ENCODE measurements at places on chromosomes 16 and 17.

DNA sequence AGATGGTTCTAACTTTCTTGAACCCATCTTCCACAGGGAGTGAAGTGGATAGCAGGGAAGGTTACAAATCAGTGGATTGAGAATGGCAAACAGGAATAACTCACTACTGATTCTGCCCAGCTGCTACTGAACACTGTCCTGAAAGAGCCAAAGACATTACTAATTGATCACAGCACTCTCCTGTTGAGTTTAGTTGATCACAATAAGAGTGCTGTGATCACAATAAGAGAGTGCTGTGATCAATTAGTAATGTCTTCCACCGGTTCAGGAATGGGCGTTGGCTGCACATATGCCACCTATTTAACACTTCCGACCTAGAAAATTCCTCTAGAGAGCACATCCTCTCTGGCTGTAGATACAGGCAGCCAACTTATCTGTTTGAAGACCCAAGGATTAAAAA, 11.4 kb downstream of the CFAP97D1 start:
- peak; percentile 55 for DNase-seq

- no peak for DNase-seq
Measured at GRCh38 chr16:576823-577201, 7.0 kb downstream of the PIGQ start.

DNA sequence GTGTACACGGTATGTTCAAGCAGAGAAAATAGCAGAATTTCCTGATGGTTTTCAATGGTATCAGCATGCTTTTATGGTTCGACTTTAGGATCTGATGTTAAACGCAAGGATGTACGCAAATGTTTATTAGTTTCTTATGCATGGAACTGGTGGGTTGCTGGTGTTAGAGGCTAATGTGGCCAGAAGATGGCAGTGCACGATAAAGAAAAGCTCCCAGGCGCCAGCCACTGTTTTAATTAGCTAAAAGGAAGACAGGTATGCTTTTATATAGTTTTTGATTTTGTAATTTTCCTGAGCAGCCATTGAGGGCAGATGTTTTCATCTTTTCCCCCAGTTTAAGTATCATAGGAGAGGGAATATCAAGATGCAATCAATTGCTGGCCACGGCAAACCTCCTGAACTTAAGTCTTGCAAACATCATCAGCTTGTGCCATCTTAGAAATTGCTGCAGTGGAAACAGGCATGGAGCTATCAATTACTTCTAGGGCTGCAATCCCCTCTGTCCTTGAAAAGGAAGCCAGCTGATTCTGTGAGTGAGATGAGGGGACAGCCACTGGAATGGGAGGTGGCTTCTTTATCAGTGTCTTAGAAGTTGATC, 648.5 kb upstream of the RBFOX1 start:
- no peak for DNase-seq

DNA sequence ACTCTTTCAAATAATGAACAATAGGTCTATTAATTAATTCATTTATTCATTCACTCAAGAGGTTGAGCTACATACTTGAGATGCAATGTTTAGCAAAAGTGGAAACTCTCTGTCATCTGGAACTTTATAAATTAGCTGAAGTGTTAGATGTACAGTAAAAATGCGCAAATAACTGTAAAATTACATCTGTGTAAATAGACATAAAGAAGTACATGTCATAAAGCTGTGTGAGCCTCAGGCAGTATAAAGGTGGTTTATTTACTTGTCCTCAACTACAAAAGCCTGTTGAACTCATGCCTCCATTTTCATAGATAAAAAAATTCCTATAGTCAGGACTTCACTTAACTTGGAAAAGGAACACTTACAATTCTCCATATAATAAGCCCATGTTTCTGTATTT, 343.1 kb downstream of the CDH11 start:
- no peak for DNase-seq

DNA sequence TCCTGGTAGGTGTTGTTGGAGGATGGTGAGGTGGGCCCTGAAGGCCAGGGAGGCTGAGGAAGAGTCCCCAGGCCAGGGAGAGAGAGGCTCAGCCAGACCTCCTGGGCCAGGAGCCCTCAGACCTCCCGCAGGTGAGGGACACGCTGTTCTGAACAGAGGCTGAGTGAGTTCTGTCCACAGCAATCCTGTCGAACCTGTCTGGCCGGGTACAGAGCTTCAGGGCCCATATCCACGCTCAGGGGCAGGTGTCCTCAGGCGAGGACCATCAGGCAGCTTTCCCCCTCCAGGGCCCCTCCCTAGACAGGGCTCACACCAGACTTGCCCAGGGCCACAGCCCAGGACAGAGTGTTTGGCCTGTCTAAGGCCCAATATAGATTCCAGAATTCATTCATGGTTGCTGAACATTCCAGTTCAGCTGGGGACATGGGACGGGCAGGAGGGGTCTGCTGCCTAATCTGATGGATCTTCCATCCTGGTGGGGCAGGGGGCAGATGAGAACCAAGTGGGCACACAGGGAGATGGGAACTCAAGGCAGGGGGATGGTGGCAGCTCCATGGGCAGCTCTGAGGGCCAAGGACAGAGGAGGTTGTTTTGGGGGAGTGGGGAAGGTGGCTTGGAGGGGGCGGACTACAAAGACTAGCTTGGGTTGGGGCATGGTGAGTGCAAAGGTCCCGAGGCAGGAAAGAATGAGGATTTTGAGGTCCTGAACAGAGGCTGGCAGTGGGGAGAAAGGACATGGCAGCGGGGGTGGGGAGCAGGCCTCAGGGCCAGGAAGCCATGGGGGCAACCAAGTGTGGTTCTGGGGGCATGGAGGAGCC, 23.4 kb upstream of the MPRIP start:
- no peak for DNase-seq

DNA sequence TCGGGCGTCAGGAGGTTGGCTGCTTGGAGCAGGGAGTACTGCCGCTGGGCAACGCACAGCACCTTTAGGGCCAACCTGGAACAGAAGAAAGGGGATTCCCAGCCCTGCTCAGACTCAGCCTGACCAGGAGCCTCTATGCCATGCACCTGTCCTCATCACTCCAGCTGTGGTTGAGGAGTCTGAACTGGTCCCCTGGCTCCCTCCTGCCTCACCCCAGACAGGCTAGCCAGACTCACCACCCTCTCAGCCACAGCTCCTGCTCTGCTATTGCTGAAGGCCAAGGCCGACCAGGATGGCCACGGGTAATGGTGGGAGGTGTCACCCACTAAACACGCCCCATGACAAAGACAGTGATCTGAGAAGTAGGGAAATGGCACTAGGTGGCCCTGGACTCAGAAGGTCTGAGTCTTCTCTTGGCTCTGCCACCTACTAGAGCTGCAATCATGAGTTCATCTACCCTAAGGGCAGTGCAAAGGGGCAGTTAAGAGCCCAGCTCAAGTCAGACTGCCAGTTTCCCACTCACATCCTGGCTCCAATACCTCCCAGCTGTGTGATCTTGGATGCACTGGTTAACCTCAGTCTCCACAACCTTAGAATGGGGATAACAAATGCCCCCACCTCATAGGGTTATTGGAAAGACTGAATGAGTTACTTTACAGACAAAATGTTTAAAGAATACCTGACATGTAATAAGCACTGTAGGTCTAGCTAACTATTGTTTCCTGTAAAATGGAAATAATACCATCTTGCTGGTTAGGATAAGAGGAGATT, 13.8 kb upstream of the GFAP start:
- DNase-seq: no peak

DNA sequence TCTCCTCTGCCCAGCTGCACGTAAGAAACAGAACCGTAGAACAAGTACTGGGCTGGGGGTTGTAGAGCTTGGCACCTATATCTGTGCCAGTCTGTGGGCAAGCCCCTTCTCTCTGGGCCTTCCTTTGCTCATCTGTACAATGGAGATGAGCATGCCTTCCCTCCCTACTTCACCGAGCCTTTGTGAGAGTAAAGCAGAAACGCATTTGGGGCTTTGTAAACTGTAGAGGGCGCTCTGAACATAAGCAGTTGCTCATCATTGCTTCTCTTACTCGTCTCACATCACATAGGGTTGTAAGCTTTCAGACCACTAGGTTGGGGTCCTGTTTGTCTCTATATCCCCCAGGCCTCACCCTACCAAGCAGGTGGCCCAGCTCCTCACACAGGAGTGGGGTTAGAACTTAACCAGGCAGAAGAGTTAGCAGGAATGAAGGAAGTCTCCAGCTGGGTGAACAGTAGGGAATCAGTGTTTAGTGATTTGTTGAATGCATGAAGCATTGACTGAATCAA, 15.1 kb downstream of the SAMD14 start:
- peak; percentile 70 for DNase-seq

DNA sequence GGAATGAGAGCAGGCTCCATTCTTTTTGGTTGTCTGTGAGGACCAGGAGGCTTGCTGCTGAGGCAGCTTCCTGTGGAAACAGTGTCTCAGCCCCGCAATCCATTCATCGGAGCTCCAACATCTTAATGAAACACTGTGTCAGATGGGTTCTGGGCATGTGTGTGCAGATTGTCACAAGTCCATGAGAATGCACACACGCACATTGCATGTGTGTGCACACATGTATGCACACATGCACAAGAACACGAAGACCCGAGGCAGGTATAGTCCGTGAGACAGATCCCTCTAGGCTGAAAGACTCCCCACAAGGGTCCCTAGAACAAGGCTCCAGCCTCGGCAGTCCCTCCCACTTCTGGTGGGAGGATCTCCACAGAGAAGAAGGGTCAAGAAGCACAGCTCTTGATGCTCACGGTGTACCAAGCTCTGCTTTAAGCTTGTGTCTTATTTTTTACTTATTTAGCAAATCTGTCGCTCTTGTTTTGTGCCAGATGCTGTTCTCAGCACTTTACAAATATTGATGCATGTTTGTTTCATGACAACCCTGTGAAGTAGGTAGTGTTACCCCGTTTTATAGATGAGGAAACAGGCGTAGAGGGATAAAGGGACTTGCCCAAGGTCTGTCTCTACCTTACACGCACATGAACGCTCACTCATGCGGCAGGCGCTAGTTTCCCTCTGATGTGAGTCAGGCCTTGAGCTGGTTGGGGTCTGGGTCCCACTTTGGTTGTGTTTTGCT, 213.1 kb downstream of the SEC14L1 start:
- no peak for DNase-seq

DNA sequence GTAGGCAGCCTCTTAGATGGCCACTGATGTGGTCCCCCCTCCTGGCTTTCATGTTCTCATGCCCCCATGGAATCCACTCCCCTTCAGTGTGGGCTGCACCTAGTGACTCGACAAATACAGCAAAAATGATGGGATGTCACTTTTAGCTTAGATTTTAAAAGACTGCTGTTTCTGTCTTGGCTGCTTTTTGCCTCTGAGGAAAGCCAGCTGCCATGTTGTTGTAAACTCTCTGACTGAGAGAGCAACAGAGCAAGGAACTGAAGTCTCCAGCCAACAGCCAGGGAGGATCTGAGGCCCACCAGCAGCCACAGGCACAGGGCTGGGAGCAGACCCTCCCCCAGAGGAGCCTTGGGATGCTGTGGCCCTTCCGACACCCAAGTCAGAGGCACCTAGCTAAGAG, 60.6 kb upstream of the MARCHF10 start:
- DNase-seq: no peak

- DNase-seq: no peak
Measured at GRCh38 chr16:89060207-89060794, 33.4 kb upstream of the ACSF3 start.

DNA sequence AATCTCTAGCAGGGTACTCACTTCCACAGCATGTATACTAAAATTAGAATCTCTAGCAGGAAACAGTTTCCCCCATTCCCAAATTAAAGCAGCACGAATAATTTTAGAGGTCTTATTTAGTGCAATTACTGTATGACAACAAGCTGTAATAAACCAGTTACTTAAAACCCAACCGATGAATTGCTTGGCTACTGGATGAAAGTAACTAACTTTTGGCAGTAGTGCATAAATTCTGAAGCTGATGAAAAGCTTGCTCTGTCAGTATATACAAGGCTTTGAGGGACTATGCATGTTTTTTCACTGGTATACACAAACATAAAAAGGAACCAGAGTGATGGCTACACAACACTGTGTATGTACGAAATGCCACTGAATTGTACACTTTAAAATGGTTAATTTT, 89.4 kb downstream of the CFDP1 start:
- no peak for DNase-seq

- no peak for DNase-seq
Measured at GRCh38 chr17:20920095-20920814, 122.6 kb downstream of the USP22 start.

GRCh38 chr17:44745301-44745700, 13.5 kb upstream of the ADAM11 start:
- DNase-seq: no peak

GRCh38 chr16:65222536-65222935, 100.7 kb upstream of the CDH11 start:
- peak; percentile 21 for DNase-seq

DNA sequence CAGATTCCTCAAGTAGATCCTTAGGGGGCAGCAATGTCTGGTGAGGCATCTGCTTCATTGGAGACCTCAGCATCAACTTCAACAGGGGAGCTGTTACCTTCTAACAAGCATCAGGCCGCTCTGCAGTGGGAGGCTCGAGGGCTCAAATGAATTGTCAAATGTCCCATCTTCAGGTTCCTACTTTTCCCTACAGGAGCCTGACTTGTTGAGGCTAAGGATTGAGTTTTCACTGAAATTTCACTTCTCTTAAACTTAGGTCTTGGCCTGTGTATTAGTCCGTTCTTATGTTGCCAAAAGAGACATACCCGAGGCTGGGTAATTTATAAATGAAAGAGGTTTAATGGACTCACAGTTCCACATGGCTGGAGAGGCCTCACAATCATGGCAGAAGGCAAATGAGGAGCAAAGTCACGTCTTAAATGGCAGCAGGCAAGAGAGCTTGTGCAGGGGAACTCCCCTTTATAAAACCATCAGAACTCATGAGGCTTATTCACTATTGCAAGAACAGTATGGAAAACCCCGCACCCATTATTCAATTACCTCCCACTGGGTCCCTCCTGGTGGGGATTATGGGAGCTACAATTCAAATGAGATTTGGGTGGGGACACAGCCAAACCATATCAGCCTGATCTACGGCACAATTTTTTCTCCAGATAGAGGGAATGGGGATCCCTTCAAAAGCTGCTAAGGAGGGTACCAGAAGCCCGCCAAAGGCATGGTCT, 5.1 kb upstream of the CD300LD start:
- DNase-seq: no peak

- no peak for DNase-seq
Measured at GRCh38 chr17:76812263-76812662, 55.9 kb upstream of the MGAT5B start.

DNA sequence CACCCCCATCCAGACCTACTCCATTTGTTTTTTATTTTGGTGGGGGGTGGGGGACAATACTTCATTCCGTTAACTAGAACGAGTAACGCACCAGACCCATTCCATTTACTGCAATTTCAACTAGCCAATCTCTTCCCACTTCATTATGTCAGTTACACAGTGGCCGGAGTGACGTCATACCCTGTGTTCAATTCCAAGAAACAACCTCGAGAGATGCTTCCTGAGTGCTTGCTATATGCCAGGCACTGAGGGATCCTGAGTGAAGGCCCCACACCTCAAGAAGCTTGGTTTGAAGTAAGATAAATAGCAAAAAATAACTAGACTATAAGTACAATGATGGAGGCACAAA, 9.1 kb upstream of the SIAH1 start:
- no peak for DNase-seq

- DNase-seq: peak; percentile 80
Measured at GRCh38 chr17:76276461-76277299, 11.5 kb downstream of the UBALD2 start.
